ENCODE measurements at places on chromosomes 1 and 21.

DNA sequence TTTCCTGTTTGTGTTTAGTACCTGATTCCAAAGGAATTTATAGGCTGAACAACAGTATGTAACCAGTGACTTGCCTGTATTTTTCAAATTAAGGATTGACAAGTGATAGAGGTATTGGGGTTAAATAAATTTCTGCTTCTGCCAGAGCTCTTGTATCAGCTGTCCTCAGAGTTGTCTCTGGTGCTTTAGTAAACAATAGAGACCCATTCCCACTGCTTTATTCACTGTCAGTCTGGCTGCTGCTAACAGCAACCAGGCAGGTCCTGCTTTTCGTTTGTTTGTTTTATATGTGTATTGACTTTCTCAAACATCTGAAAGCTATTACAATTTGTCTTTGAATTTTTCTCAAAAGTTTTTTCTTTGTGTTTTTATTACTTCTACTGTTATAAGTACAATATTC, 76.1 kb downstream of the OLFM3 start:
- DNase-seq: no peak

DNA sequence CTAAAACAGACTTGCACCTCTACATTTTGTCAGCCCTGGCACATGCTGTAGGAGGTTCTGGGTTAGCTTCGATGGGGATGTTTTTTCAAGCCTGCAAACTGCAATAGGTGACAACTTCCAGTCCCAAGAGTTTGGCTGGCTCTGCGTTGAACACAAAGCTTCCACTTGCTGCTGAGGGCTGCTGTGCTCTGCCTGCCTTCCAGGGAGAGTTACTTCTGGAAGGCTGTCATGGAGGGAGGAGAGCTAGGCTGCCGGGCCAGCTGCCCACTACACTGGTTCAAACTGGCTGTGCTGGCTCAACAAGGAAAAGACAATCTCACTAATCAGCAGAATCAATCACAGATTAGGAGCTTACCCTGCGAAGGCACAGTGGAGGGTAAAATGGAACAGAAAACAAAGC, 46.7 kb upstream of the PPP2R5A start:
- DNase-seq: no peak

GRCh38 chr1:167276969-167277368, 56.3 kb downstream of the POU2F1 start:
- no peak for DNase-seq

GRCh38 chr1:199287206-199287605, 648.4 kb downstream of the PTPRC start:
- DNase-seq: no peak

GRCh38 chr1:192639607-192640368, 3.8 kb downstream of the RGS13 start:
- peak; percentile 10 for DNase-seq

DNA sequence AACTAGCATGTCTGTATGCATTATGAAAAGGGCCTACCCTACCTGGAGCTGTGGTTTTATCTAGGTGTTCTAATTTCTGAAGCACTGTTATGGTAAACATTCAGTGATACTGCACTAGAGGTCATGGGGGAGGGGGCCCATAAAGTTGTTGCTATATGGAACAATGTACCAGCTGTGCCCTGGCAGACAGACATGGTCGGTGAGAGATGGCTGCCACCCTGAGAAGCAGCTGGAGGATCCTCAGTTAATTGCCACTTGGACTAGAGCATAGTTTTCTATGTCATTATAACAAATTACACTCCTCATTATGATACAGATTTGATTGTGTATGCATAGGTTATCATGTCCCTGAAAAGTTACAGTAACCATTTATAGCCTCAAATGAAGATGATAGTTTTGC, 45.4 kb downstream of the ILDR2 start:
- no peak for DNase-seq

DNA sequence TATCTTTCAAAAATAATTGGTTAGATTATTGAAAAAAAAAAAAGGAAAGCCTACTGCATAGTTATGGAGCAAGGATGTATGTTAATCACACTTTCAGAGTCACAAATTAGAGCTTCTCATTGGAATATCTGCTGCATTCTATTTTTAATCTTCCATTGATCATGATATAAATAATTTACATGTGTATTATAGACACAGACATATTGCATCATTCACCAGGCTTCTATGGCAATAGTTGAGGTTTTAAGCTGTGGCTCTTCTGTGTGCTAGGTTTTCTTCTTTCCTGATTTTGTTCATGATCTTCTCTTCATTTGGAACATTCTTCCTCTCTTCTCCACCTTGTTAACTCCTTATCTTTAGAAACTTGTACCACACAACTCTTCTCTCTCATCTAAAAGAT, 123.2 kb upstream of the HMCN1 start:
- no peak for DNase-seq

GRCh38 chr1:204970937-204971336, 72.1 kb upstream of the CNTN2 start:
- no peak for DNase-seq

DNA sequence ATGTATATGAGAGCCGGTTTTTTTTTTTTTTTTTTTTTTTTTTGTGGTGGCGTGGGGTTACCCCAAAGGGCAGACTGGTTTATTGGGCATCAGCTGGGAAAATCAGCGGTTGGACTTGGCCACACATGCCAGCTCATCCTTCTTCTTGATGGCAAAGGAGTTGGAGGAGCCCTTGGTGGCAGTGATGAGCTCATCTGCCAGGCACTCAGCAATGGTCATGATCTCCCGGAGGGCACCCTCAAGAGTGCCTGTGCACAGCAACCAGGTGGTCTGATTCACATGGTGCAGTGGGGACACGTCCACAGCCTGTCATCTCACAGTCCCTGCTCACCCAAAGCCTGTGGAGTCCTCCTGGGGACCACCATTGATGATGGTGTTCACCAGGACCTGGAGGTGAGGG, 62.0 kb downstream of the MRPS6 start:
- DNase-seq: no peak

DNA sequence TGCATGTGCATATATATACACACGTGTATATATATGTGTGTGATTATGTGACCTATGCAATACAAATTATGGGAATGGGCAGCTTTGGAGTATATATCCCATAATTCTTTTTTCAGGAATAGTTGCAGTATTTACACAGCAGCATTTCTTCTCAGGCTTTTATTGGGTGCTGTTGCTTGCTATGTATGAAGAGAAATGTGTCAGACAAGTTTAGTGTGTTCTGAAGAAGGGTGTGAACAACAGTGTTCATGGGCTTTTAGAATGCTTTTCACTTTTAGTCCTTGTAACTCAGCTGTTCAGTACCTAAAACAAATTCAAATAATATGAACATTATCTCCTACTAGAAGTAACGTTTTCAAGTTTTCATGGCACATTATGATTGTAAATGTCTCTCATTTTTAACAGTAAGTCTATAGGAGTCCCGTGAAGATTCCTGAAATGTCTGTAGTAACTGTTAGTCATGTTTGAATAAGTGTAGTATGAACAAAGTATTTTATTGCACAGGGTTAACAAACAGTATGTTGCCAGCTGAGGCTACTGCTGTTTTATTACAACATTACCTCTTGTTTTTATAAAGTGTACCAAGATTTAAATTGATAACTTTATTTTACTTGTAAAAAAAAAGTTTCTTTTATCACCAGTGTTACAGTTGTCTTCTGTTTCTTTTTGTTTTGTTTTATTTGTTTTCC, 42.5 kb downstream of the TMED5 start:
- no peak for DNase-seq

DNA sequence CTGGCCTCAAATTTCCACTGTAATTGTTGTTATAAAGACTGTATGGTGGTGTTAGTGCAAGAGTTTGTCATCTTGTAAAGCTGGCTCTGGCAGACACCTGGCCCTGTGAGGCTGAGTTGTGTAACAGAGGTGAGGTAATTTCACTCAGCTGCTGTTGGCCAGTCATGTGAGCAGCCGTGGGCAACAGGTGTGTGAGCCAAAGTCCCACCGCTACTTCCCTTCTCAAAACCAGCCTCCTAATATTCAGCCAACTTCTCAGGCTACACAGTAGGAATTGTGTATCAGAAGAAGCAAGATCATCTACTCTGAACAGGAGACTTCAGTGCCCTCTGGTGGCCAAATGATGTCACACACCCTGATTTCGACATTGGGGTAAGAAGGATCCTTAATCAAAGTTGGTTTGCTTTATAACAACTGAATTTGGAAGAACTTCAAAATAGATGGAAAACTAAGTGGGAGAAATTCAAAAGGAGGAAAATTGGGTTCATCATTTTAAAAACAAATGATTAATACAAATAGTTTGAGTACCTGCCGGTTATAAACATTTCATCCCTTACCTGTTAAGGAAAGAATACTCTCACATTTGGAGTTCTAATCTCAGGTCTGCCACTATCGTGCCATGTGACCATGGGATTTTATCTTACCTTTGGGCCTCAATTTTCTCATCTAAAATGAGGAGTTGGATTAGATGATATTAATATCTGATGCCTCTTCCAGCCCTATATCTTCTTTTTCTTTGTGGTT, 2.6 kb upstream of the CREG1 start:
- no peak for DNase-seq

GRCh38 chr1:161481624-161482392, 23.4 kb upstream of the FCGR2A start:
- DNase-seq: no peak

GRCh38 chr21:19510653-19511052, 1107.1 kb upstream of the TMPRSS15 start:
- no peak for DNase-seq

GRCh38 chr1:43586136-43586731, 55.6 kb downstream of the PTPRF start:
- DNase-seq: no peak

DNA sequence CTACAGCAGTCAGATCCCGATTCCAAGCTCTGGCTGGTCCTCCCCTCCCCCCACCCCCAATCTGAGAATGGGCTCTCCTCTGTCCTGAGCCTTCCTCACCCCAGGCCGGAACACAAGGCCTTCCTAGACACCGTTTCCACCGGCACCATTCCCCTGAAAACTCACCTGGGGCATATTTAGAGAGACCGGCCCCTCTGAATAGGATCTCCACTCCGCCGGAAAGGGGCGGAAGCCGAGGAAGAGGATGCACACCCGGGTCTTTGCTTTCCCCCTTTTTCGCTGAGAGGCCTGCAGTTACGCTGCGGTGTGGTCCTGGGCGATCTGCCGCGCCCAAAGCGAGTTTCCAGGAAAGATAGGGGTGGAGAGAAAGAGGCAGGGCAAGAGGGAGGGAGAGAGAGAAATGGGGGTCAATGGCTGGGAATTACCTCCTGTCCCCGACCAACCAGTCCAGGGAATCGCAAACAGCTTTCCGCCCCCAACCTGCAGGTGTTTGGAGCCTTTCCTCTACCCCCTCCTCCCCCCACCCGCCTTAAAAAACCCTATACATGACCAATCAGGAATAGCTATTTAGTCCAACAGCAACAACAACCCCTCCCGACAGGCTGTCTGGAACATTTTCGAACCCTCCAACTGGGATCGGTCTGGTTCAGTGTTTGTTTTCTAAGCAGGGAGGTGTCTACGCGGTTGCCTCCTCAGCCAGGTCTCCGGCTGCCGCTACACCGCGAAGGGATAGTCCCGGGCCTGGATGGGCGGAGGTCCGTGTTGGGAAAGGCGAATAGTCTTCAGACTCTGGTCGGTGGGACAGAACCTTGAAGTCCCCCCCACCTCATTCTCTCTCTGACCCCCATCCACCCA, 2.8 kb downstream of the TAL1 start:
- DNase-seq: no peak

DNA sequence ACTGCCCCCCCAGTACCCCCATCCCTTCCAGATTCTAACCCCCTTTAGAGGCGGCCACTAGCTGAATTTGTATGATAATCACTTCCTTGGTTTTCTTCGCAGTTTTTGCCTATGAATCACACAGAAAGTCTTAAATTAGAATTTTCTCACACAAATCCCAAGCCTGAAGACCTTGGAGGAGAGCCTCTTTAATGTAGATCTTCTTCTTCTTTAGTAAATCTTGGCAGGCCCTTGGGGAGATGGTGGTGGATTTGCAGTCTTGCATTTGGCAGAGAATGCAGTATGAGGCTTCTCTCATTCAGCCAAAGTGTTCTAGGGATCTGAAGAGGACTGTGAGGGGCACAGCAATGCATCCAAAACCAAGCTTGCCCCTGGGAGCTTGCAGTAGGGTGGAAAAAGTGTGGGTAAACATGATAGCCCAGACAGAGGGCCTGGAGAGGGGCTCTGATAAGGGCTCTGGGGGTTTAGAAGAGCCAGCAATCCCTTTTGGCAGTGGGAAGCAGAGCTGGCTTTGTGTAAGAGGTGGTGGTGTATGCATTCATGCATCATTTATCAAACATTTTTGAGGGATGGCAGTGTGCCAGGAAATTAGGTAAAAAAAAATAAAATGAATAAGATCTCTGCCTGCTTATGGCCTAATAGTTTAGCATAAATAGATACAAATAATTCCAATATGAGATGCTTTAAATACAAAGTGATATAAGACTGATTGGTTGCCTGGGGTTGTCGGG, 7.7 kb upstream of the CDC42 start:
- DNase-seq: no peak

GRCh38 chr1:182952677-182953444, at the start of gene SHCBP1L:
TSS of gene SHCBP1L (minus strand) at chr1:182953166. CDS start at chr1:182953133, 33 bp downstream.
- DNase-seq: no peak

GRCh38 chr1:31749785-31750735, 14.1 kb downstream of the ADGRB2 start:
- no peak for DNase-seq

GRCh38 chr21:31459457-31459856, 115.4 kb upstream of the TIAM1 start:
- no peak for DNase-seq

DNA sequence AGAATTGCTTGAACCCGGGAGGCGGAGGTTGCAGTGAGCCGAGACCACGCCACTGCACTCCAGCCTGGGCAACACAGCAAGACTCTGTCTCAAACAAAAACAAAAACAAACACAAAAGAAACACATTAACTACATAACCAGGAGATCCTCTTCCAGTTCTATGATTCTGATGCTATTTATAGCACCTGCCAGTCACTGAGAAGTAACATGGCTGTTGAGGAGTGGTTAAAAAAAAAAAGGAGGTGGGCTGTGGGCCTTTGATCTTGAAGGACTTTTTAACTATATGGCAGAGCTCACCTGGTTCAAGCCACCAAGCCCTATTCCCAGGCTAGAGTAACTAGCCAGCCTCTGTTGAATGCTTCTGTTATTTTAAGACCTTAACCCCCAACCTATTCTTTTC, 148.8 kb downstream of the ZBTB18 start:
- DNase-seq: no peak

- DNase-seq: no peak
Measured at GRCh38 chr1:154320882-154321608, at the start of gene AQP10. TSS of gene AQP10 (plus strand) at chr1:154321093. CDS start at chr1:154321156, 63 bp downstream.

DNA sequence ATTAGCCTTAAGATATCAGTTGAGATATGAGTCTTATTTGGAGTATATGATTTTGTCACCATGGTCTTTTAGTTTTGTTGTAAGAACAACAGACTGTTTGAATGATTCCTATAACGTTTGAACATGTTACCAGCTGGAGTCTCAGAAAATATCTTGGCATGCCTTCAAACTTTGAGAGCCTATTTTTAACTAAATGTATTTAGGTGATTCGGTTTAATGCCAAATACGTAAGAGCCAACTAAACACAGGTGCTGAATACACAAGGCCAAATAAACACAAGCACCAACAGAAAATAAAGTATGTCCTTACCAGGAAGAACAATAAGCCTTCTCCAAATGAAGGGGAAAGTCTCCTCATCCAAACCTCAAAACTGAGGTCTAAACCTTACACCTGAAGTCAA, 48.6 kb downstream of the PRKACB start:
- DNase-seq: no peak
